ENCODE measurements at places on chromosomes 13 and 19. TPM values are rescaled to one million over a fixed set of nuclear protein-coding genes. Genes with fewer than 3 reads are reported as not detected.

C5AR2 gene
- under 0.01 TPM for total RNA-seq

ZIK1 gene
- total RNA-seq = 11.6 TPM

TUBB4A gene
- total RNA-seq = not detected

DNA sequence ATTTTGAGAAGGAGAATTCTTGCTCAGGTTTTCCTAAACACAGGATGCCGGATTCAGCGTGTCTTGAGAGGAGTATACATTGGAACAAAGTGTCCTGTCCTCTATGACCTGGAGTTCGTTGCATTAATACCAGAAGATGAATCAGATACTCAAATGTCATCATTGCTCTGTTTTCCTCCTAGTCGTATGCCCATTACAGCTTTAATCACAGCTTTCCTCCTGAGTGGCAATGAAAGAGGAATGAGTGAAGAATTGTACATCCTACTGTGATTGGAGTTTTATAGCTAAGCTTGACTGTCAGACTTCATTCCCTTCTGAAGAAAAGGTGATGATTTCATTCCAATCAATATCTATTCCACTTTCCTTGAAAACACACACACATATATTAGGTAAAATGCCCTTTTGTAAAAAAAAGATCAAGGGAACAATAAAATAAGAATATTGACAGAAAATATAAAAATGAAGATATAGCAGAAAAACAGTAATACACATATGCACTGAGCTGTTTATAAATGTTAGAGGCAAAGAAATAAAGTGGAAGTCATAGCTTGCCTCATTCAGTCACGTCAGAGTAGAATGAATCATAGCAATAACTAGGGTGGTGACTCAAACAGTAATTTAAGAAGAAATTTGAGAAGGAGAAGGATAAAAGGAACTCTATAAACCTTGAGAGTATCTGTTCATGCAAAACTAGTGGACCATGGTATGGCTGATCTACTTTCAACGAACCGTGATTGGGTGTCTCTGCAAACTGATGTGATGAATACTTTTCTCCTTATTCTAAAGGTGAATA is 501.5 kb downstream of the SUCLA2 start:
- DNase-seq = peak; percentile 78

- DNase-seq = no peak
These were observed 2.7 kb upstream of the DNAAF3 start for GRCh38 chr19:55169136-55169535.

DNA sequence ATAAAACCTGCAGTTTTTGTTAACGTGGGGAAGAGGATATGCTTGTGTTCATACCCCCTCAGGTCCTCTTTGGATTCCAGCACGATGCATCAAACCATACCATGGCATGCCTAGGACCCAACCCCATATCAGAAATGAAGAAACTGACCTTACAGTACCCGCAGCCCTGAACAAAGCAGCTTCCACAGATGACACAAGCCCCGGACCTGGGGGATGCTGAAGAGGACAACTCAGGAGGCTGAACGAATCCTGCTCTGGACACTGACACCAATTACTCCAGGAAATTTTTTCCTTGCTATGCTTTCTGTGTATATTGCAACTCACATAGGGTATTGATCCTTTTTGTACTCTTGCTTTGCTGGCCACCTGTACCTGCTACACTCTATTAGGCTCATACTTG is 129.6 kb downstream of the ZNF675 start:
- DNase-seq = peak; percentile 15

DNA sequence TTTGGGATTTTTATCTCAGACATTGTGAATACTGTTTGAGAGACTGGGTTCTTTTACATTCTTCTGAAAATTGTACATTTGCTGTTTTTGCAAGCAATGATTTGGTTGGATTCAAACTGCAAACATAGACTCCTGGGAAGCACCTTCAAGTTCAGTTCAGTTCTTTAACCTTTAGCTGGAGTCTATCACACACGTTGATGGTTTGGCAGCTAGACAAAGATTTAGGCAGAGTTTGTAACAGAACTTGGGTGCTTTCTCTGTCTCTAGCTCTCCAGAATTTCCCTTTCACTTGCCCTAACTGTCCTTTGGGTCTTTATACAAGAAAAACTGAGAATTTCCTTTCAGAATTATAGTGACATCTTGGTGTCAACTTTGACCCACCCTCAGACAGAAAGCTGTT is 556.6 kb downstream of the DIAPH3 start:
- no peak for DNase-seq
